HFF-Myc (cell line): ENCODE measurements at places on chromosomes 6 and 20.

GRCh38 chr20:47456041-47456537 lies 45.6 kb upstream of the NCOA3 start:
- DNase-seq: no peak

GRCh38 chr6:90425161-90425641 lies 128.6 kb upstream of the BACH2 start:
- DNase-seq: no peak

DNA sequence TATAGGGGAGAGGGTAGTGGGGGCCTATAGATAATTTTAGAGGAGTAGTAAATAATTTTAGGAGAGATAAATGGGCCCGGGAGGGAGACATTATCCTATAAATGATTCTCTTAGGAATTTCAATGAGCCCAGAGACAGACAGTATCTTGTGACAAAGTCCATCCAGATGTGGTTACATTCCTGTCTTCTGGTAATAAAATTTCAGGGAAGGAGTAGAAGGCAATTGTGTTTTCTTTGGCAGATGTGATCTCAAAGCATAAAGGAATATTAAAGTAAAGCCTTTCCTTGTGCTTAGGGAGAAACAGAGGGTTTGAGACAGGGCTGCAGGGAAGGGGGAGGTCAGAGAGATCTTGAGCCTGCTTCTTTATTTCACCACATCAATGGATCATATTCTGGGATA lies 979.8 kb upstream of the GJE1 start:
- peak; percentile 22 for DNase-seq

DNA sequence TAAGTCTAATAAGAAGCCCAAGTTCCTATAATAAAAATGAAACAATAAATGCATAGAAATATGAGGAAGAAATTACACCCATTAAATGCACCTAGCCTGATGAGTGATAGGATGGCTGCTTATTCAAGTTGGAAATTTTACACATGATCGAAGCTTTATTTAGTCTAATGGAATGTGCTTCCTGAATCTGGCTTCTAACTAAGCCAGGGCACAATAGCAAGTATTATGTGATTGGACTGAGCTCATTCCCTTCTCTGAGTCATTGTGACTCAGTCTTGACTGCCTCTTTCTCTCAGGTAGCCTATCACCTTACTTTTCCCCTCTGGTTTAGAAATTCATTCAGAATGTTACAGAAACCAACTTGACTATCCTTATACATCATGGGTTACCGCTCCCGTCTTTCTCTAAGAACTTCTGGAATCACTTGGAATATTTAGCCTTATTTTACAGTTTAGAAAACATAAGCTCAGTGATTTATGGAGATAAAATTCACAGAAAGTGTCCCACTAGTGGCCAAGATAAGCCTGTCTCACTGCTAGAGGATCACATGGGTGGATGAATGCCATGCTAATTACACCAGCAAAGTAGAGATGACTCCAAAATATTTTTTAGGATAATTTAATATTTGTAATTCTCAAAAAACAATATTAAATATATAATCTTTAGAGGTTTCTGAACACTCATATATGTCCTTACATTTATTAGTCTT lies 505.3 kb upstream of the JAG1 start:
- peak; percentile 11 for DNase-seq

GRCh38 chr6:13194852-13195251 lies 133.5 kb downstream of the TBC1D7 start:
- peak; percentile 55 for DNase-seq
